Regular cardiac myocyte (primary cell): ENCODE measurements at places on chromosomes 4 and X. TPM values are rescaled to one million over a fixed set of nuclear protein-coding genes. Genes with fewer than 3 reads are reported as not detected.

The UGT2B17 gene
- total RNA-seq = not detected in 2 replicates

The TCEAL5 gene
- total RNA-seq = not detected in 2 replicates

The GALNTL6 gene
- total RNA-seq = under 0.01 TPM in 2 replicates

The TLR3 gene
- total RNA-seq = 3.6 and 7.0 TPM in 2 replicates

The CTAG1A gene
- total RNA-seq = not detected in 2 replicates

The CHRDL1 gene
- under 0.01 and 0.19 TPM in 2 replicates for total RNA-seq
